Renal pelvis (tissue), 12 donors: ENCODE measurements at places on chromosomes 4 and X.

DNA sequence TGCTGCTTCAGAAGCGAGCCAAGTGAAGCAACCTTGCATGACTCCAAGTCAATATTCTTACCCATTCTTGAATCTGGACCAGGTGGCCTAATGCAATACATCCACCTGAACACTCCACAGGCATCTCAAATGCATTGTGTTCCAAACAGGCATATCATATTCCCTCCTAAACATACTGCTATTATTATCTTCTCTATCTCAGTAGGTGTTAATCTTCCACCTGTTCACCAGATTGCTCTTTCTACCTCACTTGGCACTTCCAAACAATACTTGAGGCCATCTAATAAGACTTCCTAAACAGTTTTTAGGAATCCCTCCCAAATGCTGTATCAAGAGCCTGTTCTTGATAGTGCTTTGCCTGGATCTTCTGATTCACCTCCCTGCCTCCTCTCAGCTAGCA is 90.7 kb downstream of the GPRIN3 start:
- no peak for DNase-seq

GRCh38 chr4:60868232-60868960 is 331.7 kb upstream of the ADGRL3 start:
- no peak for DNase-seq

DNA sequence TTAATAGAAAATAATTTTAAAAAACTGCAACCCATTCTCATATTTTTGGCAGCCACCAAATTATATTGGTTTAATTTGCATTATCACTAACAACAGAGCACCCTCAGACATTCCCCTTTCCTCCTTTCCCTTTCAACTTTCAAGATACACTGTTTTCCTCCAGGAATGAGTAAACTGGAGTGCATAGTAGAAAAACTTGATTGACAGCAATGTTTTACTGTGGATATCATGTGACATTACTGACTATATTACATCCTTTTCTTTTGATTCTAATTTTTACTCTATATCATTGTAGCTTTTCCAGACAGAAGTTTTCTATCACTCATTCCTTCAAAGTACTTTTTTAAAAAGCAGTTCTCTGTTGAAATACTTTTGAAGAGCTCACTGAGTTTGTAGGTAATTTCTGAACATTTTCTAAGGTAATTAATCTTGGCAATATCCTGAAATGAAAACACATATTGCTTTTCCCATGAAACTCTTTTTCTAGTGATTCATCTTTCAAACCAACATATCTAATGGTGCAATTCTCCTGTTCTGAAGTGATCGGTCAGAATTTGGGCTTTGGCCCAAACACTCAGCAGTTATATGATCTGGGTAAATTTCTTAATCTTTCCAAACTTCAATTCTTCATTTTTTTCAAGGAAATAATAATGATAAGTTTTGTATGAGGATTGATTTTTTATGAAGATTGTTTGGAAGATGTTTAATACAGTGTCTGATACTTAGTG is 920.4 kb upstream of the EPHA5 start:
- DNase-seq: no peak

GRCh38 chrX:17038681-17039161 is 92.3 kb downstream of the REPS2 start:
- DNase-seq: peak; percentile 15

DNA sequence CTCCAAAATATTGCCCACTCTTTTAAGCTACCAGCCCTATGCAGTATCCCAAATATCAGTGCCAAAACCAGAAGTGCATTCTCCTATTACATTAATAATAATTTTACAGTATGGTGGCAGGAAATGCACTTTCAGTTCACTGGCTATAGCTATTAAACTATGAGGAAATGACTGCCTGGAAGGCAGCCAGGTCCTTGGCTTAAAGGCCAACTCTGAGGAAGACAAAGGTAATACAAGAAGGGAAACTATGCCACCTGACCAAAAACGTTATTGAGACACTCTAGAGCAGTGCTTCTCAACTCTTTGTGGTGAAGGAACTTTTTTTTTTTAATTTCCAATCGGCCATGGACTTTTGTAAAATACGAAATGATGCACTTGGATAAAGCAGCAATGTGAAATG is 133.6 kb upstream of the VAMP7 start:
- DNase-seq: no peak
